Central memory CD8-positive, alpha-beta T cell (primary cell): ENCODE measurements at places on chromosomes 2 and 18.

- no peak for DNase-seq
- no peak overlapping the region for H3K27ac ChIP-seq
- no peaks in the 10 kb centered on the region for H3K4me1 ChIP-seq
- H3K4me3 ChIP-seq, result no peak overlapping the region
- H3K36me3 ChIP-seq, result no peaks in the 10 kb centered on the region
Observed at GRCh38 chr2:15840148-15840547, 100.2 kb upstream of the MYCN start.

DNA sequence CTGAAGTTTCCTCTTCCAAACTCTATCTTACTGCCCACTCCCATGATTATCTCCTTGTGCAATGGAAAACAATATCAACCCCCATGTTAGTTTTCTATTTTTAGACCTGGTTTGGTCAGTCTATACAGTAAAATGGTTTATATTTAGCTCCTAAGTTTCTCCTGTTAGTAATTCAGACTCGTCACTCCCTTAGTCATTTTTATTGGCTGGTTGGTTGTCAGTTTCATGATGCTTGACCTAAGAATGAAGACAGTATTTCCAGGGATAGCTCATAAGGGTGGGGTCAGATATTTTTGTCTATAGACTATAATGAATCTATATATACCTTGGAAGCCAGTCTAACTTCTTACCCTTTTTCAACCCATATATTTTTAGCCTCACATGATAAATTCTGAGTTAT, 61.4 kb upstream of the NEUROD1 start:
- no peak overlapping the region for H3K4me3 ChIP-seq
- no peaks in the 10 kb centered on the region for H3K36me3 ChIP-seq
- H3K27me3 ChIP-seq, result peaks cover 13% of the 10 kb centered on the region
- H3K27ac ChIP-seq, result no peak overlapping the region
- no peak for DNase-seq

DNA sequence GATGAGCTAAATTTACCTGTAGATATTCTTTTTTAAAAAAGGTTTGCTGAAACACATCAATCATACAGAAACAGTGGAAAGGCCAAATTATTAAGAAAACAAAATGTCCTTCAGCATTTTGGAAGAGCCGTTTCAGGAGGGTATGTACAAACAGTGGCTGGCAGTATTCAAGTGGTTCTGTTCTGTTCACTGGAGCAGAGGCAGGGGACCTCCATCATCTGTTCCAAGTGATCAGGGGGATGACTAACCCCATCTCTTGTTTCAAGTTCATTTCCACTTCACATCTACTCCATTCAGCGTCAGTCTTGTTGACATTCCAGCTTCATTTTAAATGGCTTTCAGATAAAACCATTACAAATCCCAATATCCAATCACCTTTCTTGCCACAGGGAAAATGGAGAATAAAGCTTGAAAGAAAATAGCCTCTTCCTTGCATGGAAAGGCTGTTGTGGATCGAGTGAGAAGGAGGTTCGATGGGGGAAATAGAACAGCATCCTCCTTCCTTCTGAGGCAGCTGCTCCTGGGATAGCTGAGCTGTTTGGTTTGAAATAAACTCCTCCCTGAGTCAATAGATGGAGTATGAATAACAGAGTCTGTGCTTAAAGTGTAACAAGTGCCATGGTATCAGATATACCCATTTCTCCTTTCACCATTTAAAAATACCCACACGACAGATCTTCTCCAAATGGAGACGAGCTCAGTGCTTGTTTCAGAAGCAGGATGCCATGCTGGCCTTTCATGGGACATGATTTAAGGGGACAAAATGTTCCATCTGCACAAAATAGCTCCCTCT, 63.7 kb upstream of the OTOF start:
- H3K4me1 ChIP-seq, result no peaks in the 10 kb centered on the region
- peaks cover 20% of the 10 kb centered on the region for H3K27me3 ChIP-seq
- H3K4me3 ChIP-seq, result no peak overlapping the region
- H3K36me3 ChIP-seq, result no peaks in the 10 kb centered on the region
- no peak overlapping the region for H3K27ac ChIP-seq

GRCh38 chr18:47118981-47119380, 31.3 kb downstream of the HDHD2 start:
- H3K36me3 ChIP-seq, result peaks cover 7% of the 10 kb centered on the region
- H3K4me3 ChIP-seq, result no peak overlapping the region
- H3K4me1 ChIP-seq, result peaks cover 11% of the 10 kb centered on the region
- no peaks in the 10 kb centered on the region for H3K27me3 ChIP-seq

- H3K4me3 ChIP-seq, result no peak overlapping the region
- no peaks in the 10 kb centered on the region for H3K27me3 ChIP-seq
- peaks cover 4% of the 10 kb centered on the region for H3K36me3 ChIP-seq
- no peak for DNase-seq
Observed at GRCh38 chr2:69559442-69560146, 83.9 kb downstream of the AAK1 start.
